ENCODE measurements at places on chromosomes 6 and 20. TPM values are rescaled to one million over a fixed set of nuclear protein-coding genes. Genes with fewer than 3 reads are reported as not detected.

The TP53TG5 gene
- total RNA-seq: not detected

The TREM1 gene
- total RNA-seq: not detected

The KHDRBS2 gene
- not detected for total RNA-seq

DNA sequence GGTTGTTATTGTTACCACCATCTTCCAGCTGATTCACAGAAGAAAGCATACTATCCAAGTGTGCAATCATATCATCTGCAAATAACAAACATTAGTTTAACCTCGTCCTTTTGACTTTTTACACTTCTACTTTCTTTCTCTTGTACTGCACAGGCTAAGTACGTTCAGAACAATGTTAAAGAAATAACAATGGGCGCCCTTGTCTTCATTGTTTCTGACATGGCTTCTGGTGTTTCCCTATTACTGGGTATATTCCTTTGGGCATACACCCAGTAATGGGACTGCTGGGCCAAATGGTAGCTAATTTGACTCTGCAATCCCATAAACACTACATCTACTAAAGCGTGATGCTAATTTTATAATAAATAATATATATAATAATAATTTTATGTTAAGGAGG lies 146.7 kb downstream of the GJA10 start:
- DNase-seq: no peak
- peaks cover 9% of the 10 kb centered on the region for H3K4me1 ChIP-seq
- no peak overlapping the region for H3K4me3 ChIP-seq
- H3K27ac ChIP-seq: no peak overlapping the region

DNA sequence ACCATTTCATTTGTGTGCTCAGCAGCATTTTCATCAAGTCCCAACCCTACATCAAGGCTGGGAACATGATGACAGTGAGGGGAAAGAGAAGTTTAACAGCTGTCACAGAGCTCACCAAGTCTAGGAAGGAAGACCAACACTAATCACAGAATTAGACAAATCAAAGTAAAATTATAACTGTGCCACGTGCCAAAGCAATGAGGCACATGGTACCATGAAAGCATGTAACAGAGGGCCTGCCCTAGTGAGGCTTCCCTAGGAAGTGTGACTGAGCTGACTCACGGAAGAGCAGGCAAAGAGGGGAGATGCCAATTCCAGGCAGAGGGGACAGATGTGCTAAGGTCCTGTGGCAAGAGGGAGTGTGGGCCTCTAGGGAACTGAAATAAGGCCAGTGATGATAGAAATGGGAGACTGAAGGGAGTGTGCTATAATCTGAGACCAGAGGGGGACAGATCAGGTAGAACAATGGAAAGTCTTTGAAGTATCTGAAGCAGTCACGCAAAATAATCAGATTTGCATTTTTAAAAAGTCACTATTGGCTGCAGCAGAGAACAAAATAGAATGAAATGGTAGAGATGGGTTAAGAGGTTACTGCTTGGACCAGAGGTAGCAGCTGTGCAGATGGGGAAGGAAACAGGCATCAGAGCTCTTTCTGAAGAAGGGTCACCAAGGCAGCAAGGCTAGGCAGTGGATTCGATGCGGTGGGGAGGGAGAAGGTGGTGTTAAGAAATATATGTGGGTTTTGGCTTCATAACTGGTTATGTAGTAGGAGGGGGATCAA lies 86.8 kb downstream of the GPR6 start:
- H3K36me3 ChIP-seq: no peaks in the 10 kb centered on the region
- H3K27ac ChIP-seq: no peak overlapping the region
- H3K4me3 ChIP-seq: no peak overlapping the region
- no peak for DNase-seq
- peaks cover 53% of the 10 kb centered on the region for H3K27me3 ChIP-seq
- H3K4me1 ChIP-seq: no peaks in the 10 kb centered on the region

- H3K4me1 ChIP-seq: peaks cover 10% of the 10 kb centered on the region
- H3K27me3 ChIP-seq: peaks cover 37% of the 10 kb centered on the region
- no peak for DNase-seq
These were observed 47.5 kb downstream of the ERMARD start for GRCh38 chr6:169798764-169799473.

All from osteocyte (in vitro differentiated cells).